Mammary microvascular endothelial cell (primary cell): ENCODE measurements at places on chromosomes 4 and X. TPM values are rescaled to one million over a fixed set of nuclear protein-coding genes. Genes with fewer than 3 reads are reported as not detected.

The TIGD4 gene
- total RNA-seq: 0.07 and 0.25 TPM in 2 replicates

The UGT2B11 gene
- total RNA-seq: not detected in 2 replicates

The CITED1 gene
- total RNA-seq: not detected in 2 replicates

The HTRA3 gene
- 2.3 and 6.3 TPM in 2 replicates for total RNA-seq

The SOX3 gene
- not detected in 2 replicates for total RNA-seq

The SCD5 gene
- 33.6 and 34.4 TPM in 2 replicates for total RNA-seq

The GABRA4 gene
- total RNA-seq: not detected in 2 replicates

The CT45A3 gene
- total RNA-seq: not detected in 2 replicates

The CXCL13 gene
- not detected in 2 replicates for total RNA-seq

The FAM13A gene
- total RNA-seq: 2.3 TPM in 2 replicates

The CLDN24 gene
- total RNA-seq: not detected in 2 replicates

The FMR1NB gene
- not detected in 2 replicates for total RNA-seq

The CDKL5 gene
- 1.5 and 1.9 TPM in 2 replicates for total RNA-seq

The PCDH18 gene
- 0.13 and 0.15 TPM in 2 replicates for total RNA-seq

The SORBS2 gene
- 185 and 188 TPM in 2 replicates for total RNA-seq

The ATP2B3 gene
- total RNA-seq: not detected in 2 replicates

The CNGA1 gene
- not detected in 2 replicates for total RNA-seq

The MAGED4B gene
- 9.2 and 9.8 TPM in 2 replicates for total RNA-seq

The GYPE gene
- total RNA-seq: 0.07 and 0.15 TPM in 2 replicates

The KLHL4 gene
- total RNA-seq: 15.7 and 19.2 TPM in 2 replicates

The SSX2B gene
- not detected in 2 replicates for total RNA-seq

The IQCM gene
- not detected in 2 replicates for total RNA-seq

The VCX2 gene
- not detected in 2 replicates for total RNA-seq

The CENPE gene
- total RNA-seq: 19.1 and 19.4 TPM in 2 replicates

The NOX1 gene
- not detected in 2 replicates for total RNA-seq

The USP17L12 gene
- total RNA-seq: not detected in 2 replicates

The PF4V1 gene
- not detected in 2 replicates for total RNA-seq

The ANK2 gene
- 1.9 and 3.1 TPM in 2 replicates for total RNA-seq
